ENCODE measurements at places on chromosomes 13 and 19.
A peak's percentile ranks its signal among the peaks of the same experiment; 100 is the strongest.

DNA sequence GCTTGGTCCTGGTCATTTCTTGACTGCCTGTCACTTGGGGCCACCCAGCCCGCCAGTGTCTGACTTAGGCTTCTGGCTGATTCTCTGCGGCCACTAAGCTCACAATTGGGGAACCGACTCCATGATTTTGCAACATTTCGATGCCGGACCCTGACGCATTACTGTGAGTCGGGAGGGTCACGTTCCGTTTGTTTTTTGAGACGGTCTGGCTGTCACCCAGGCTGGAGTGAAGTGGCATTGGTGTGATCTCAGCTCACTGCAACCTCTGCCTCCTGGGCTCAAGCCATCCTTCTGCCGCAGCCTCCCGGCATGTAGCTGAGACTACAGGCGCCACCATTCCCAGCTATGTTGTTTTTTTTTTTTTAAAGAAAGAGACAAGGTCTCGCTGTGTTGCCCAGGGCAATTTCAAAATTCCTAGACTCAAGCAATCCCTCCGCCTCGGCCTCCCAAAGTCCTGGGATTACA is 3.2 kb upstream of the ADAT3 start:
- DNase-seq, result peak; percentile 28

- DNase-seq, result no peak
These were observed 3.6 kb upstream of the CEACAM3 start for GRCh38 chr19:41792513-41793413.

GRCh38 chr19:1263188-1263587 is 5.9 kb upstream of the CIRBP start:
- DNase-seq, result no peak

GRCh38 chr13:35213911-35214310 is 262.6 kb downstream of the MAB21L1 start:
- no peak for DNase-seq
